ENCODE measurements at places on chromosomes 13 and 19.

DNA sequence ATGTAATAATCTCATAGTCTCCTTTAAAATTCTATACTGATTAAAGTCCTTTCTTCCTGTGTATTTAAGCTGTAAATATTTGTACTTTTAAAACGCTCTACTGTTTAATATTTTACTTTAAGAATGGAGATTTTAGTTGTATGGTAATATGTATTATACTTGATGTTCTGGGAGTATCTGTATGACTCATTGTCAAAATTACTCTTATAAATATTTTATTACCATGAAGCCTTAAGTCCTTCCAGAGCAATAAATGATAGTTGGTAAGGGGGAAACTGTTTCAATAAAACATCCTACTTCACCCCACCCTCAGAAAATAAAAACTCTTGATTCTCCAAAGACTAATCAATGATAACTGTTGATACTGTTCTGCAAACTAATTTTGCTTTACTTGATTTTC is 6.4 kb downstream of the PCDH9 start:
- DNase-seq, result no peak

- no peak for DNase-seq
Measured at GRCh38 chr13:76888421-76888820, 2.2 kb upstream of the KCTD12 start.

DNA sequence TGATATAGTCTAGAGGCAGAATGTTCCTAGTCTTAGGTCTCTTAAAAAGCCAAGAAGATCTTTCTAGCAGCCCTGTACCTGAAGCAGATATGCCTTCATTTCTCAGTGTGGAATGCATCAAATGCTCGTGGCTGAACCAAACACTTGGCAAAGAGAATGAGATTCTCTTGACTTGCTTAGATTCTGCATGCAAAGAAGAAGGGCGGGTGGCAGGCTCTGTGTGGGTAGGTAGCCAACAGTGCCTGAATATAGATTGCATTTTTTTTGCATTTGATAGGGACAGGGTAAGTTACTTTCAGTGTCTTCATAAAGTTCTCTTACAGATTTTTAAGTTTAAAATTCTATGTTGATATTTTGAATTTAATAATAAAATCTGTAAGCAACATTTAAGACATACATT is 27.3 kb downstream of the IFT88 start:
- no peak for DNase-seq

DNA sequence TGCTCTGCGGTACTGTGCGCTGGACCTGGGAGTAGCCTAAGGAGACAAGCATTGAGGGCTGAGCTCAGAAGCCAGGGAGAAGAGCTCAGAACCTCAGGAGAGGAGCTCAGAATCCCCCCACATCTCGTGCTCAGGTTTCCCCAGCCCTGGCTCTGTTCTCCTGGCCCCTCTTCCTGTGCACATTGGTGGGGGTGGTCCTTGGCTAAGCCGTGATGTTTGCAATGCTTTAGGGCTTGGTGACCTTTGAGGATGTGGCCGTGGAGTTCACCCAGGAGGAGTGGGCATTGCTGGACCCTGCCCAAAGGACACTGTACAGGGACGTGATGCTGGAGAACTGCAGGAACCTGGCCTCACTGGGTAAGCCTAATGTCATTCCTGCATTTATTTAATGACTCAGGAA is 6.6 kb downstream of the ZNF557 start:
- DNase-seq, result no peak

DNA sequence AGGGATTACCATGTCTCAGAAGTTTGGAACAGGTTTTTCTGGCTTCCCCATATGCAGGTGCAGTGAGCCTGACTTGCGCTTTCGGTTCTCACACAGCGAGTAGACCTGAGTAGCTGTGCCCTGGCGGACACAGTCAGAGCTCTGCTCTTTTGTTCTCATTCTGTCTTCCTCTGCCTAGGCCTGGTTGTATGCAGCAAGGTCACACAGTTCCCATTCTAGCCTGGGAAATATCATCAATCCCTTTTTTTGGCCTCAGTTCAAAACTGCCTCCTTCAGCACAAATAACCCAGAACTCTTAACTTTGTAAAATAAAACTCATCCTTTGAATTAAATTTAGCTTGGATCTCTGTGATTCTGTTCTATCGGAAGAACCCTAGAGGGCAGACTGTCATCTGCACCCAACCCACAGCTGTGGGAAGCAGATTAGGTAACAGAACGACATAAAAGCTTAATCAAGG is 10.2 kb downstream of the OXGR1 start:
- no peak for DNase-seq

GRCh38 chr13:87536899-87537298 is 134.3 kb upstream of the SLITRK5 start:
- DNase-seq, result no peak

GRCh38 chr13:77184455-77184854 is 142.4 kb downstream of the MYCBP2 start:
- DNase-seq, result no peak

GRCh38 chr19:58476498-58477015 is 405 bp downstream of the ZNF446 start:
- DNase-seq, result no peak

- no peak for DNase-seq
Measured at GRCh38 chr13:101784313-101784712, 331.8 kb downstream of the ITGBL1 start.

DNA sequence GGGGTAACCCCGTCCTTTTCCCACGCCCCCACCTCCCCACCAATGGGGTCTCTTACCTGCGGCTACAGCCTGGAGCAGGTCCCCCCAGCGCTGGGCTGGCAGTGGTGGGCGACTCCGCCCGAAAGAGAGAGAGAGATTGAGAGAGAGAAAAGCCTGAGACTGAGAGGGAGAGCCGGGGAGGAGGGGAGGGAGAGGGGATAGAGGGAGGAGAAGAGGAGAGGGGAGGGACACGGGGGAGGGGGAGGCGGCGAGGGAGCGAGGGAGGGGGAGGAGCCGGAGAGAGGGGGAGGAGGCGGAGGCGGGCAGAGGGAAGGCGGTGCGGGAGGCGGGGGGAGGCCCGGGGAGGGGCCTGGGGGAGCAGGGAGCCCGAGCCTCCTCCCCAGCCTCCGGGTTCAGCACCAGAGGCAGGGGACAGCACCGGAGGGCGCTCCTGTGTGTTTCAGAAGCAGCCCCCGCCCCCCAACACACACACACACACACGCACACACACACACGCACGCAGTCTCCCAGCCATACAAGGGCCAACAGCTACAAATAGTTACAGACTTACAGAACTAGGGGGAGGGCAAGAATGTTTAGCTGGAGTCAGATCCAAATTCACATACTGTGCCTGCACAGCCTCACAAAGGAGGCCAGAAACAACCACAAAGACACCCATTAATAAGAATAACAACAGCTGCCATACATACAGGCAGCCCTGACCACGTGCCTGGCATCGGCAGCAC is at the start of gene SLC8A2:
TSS of gene SLC8A2 (minus strand) at position 161 of the 725 bp plus-strand sequence. CDS start 5,490 bp downstream, outside the sequence.
- DNase-seq, result peak; percentile 64

DNA sequence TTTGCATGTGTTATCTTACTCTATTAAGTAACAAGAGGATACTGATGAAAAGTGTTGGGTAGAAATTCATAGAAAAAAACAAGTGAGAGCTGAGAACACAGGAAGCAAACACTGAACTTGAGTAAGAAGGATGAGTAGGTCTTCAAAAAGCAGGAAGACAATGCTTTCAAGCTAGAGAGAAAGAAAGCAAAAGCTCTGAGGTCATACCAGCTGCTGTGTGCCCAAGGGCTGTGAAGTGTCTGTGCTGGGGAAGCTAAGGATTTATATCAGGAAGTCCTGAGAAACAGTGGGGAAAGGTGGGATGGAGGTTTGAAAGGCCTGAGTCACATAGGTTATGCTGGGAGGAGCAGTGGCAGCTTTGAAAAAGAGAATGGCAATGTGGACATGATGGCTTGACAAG is 145.5 kb upstream of the MAB21L1 start:
- no peak for DNase-seq

DNA sequence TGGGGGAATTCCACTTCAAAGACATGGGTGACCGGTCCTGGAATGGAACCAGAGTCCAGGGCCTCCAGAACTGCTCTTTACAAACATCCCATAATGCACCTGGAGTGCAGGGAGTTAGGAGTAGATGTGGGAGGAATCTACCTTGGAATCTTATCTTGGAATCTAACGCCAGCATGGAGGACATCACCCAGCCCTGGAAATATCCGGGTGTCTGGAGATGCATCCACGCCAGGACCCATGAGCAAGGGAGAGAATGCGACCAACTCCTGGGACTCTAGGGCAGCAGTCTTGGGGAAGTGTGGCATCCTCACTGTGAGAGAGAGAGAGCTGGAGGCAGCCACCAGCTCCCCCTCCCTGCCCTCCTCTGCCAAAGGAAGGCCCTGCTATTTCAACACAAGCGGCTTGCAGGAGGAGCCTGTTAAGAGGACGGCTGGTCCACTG is 211.8 kb downstream of the UQCRFS1 start:
- no peak for DNase-seq

DNA sequence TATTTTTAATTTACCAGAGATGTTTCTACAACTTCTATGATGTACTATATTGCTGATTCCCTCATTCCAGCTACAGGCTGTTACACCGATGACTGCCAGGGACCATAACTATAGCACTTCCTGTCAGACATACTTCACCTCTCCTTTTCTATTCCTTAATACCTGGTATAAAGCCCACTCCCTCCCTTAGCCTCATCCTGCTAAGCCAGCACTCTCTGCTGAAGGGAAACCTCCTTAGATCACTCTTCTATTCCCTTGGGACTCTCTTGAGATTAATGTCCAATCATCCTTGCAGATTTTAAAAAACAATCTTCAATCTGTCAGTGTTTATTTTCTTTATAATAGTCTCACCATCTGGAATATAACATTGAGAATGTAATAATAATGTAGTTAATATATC is 127.9 kb downstream of the DIAPH3 start:
- DNase-seq, result no peak

GRCh38 chr13:34004676-34005075 is 186.7 kb downstream of the RFC3 start:
- no peak for DNase-seq

DNA sequence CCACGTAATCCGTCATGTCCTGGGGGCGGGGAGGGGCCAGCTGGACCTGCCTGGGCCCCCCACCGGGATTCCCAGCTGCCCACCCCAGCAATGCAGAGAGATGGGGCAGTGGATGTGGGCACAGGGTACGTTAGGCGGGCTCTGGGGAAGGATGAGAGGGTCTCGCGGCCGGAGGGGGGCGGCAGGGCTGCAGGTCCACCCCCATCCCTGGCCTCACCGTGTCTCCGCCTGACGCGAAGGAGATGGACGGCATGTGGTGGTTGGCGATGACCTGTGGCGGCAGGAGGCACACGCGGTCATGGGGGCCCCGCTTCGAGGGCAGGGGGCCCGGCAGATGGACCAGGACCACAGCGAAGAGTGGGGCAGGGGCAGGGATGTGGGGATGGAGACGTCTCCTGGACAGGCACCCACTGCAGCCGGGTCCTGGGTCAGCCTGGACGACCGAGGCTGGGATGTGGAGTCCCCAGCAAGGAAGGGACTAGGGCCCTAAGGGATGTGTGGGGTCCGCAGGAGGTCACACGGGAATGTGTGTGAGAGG is 24.4 kb downstream of the SHC2 start:
- no peak for DNase-seq

DNA sequence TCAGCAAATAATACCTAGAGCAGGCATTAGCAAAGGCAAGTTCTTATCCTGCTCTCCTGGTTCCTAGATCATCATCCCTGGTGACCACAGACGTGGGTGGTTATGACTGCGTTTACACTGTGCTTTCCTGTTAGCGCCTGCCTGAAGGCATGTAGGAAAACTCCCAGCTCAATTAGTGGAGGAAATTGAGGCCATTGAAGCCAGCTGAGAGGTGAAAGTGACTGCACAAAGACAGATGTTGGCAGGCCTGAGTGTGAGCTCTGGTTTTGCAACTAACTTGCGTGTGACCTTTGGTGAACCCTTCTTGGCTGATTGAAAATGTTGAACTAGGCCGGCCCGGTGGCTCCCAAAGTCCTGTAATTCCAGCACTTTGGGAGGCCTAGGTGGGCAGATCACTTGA is 17.5 kb upstream of the NWD1 start:
- DNase-seq, result no peak

DNA sequence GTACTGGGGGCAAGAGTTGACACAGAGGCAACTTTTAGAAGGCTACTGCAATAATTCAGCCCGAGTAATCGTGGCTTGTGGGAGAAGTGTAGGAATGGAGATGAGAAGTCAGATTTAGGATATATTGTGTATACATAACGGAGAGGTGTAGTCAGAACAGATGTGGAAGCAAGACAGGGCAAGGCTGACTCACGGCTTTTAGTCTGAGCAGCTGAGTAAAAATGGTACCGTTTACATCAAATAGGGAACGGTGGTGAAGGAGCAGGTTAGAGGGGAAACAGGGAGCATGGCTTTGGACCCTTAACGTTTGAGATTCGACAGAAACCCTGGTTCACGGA is 796 bp upstream of the LSM14A start:
- DNase-seq, result no peak

DNA sequence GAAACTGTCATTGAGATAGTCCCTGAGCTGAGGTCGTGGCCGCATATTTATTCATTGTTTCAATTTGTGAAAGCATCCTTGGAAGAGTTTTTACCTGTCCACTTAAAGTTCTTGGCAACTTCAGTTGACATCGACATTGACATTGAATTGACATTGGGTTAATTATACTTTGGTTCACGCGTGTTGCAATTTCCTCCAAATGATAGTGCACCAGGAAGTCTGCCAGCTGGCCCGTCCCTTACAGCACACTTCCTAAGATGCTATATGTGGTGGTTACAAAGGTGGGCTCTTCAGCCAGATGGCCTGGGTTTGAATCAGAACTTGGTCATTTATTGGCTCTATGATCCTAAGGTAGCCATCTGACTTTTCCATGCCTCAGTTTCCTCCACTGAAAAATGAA is 176.0 kb downstream of the FGF14 start:
- DNase-seq, result no peak

GRCh38 chr13:45040622-45041021 is 51.3 kb downstream of the GPALPP1 start:
- no peak for DNase-seq

GRCh38 chr13:98826146-98826545 is 73.7 kb upstream of the SLC15A1 start:
- DNase-seq, result no peak

- no peak for DNase-seq
Measured at GRCh38 chr19:19571071-19571786, 33.2 kb downstream of the CILP2 start.

GRCh38 chr19:13420780-13421179 is 85.5 kb downstream of the CACNA1A start:
- DNase-seq, result no peak

DNA sequence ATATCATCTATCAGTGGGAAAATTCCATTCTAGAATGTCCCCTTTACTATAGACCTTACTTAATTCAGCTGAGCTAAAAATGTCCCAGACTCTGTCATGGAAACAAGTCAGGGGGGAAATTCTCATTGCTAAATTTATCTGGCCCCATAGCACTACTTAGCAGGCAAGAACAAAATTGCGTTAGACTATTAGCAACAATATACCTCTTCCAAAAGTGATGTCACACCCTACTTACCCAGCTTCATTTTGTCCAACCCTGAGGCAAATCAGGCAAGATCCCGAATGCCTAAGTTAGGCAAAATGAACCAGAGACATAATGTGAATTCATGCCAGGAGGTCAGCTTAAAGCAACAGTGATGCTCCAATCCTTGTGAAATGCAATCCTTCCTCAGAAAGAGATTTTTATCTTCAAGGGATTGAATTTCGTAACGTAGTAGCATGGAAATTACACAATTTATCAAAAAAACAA is 93.7 kb downstream of the FRY start:
- no peak for DNase-seq

- DNase-seq, result peak; percentile 56
Measured at GRCh38 chr13:96053003-96053703, at the start of gene UGGT2. TSS of gene UGGT2 (minus strand) at chr13:96053401. CDS start at chr13:96053312, 89 bp downstream.
